ENCODE measurements at places on chromosomes 5 and 9.

DNA sequence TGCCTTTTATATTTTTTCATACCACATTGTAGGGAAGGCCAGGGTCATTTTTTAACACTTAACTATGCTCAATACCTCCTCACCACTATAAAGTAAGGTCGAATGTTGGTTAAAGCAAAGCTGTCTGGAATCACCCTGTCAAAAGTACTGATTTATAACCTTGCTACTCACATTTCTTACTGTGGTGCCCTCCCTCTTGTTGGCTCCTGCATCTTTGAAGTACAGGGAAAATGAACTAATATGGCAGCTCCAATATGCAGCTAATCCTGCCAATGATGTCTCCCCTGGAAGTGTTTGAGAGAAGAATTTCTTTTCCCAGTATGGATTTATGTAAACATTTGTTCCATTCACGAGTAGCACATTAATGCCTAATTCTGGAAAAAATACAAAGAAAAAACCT, 108.4 kb upstream of the RPS23 start:
- no peak for DNase-seq

GRCh38 chr9:91541734-91542133, 118.1 kb upstream of the NFIL3 start:
- no peak for DNase-seq

DNA sequence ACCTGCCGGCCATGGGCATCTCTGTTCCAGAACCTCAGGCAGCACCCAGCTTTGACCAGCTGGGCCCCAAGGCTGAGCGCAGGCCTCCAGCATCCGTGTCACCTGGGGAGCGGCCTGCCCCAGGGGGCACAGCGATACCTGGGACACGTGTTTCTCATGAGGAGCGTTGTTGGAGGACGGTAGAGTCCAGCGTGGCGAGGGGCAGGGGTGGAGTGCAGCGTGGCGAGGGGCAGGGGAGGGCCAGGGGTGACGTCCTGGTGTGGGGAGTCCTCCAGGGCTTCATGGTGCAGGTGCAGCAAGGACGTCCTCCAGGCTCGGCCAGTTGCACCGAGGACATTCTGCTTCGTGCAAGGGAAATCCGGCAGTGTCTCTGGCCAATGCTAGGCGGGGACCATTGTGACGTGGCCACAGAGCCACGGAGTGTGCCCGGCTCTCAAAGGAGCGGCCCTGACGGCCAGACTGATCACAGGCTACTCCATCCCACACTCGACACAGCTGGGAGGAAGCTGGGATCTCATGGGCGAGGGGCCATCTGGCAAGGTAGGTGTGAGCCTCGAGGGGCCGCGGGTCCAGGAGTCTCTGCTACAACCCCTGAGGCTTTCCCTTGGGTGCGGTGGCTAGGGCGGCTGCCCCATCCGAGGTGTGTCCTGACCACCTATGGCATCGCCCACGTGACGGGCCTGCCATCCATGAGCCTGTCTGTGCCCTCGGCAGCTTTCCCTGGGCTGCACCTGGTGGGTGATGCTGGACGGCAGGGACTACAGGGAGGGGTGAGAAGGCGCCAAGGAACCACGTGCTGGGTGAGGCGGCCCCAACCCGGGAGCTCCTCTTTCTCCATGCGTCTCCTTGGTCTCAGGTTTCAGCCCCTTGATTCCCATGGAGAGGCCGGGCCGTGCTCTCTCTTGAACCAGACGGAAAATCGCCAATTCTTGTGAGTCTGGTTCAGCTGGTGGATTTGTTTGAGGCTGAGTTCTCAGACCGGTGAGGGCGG, 33.8 kb downstream of the SLC9A3 start:
- no peak for DNase-seq

DNA sequence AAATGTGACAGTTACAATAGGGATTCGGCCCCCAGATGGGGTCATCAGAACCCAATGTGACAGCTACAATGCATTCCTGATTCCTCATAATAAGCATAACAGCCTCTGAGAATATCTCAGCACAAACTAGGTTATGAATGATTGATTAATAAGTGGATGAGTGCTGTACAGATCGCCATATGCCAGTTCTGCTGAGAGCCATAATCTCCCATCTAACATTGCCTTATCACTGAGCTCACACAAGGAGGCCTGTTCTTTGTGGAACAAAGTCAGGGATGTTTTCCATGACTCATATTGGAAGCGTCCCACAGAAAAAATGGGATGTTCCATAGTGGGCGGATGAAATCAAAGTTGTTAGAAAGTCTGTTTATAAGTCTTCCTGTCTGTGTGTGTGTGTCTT, 89.6 kb downstream of the KIF4B start:
- no peak for DNase-seq

DNA sequence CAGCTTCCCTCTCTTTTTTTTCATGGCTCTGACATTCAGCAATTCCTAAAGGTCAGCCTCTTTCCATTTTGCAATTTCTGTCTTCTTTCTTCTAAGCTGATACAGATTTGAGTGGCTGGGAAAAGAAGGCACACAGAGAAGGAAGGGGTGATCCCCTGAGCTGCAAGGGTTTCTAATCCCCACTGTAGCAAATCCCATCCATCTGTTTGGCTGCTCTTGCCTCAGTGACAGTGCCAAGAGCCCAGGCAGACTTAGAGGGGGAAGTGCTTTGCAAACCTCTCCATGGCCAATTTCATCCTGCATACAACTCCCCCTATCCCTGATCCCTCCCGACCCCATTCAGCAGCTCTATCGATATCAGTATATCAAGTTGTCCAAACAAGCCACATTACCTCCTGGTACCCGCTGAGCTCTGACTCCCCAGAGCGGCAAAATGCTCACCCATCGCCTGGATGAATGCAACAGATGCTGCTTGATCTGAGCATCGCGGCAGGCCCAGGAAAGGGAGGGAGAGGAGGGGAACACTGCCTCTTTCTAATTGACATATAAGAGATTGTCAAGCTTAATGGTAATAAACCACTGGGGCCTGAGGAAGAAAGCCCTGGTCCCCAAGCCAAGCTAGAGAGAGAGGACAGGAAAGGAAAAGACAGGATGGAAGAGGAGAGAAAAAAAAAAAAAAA, 268.9 kb downstream of the ASTN2 start:
- no peak for DNase-seq

DNA sequence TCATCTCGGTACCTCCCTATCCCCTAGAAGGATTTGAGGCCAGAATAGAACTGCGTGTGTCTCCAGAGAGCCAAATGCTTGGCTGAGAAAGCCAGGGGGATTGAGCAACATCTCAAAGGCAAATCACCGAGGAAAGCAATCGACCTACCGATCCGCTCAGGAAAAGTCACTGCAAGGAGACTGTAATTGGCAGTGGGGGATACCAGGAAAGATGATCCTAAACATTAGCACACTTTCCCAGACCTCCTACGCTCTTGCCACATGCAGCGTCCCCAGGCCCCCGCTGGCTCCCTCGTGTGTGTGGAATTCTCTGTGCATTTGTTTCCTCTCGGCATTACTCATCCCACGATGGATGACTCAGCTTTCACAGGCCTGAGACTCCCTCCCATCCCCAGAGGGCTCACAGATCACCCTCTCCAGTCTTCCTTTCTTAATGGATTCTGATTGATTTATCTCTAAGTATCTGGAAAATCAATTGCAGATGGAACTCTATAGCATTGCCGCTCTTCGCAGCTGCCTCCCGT, 82.2 kb upstream of the ICE1 start:
- no peak for DNase-seq

- DNase-seq: no peak
These were observed 263.4 kb upstream of the SLC30A5 start for GRCh38 chr5:68830377-68830898.

GRCh38 chr9:26742828-26743476, 149.7 kb downstream of the CAAP1 start:
- no peak for DNase-seq

- DNase-seq: no peak
These were observed 226.3 kb downstream of the SMARCA2 start for GRCh38 chr9:2241461-2241835.

GRCh38 chr5:148623741-148624140, 30.6 kb downstream of the HTR4 start:
- DNase-seq: no peak

DNA sequence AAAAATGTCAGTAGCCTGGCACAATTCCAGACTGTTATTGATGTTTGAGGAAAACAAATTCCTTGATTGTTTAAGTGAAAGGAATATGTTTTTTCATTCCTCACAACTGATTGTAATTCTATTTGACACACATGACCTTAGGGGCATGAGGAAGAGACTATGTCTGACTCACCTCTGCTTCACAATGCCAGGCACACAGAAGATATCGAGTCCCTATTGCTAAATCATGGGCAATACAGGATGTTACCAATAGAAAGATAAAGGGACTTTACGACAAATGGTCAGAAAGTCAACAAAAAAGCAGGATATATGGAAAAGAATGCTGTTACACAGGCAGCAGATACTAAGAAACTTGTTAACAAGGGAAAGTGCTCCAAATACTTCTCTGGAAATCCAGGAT, 1903.5 kb downstream of the EFNA5 start:
- DNase-seq: no peak

DNA sequence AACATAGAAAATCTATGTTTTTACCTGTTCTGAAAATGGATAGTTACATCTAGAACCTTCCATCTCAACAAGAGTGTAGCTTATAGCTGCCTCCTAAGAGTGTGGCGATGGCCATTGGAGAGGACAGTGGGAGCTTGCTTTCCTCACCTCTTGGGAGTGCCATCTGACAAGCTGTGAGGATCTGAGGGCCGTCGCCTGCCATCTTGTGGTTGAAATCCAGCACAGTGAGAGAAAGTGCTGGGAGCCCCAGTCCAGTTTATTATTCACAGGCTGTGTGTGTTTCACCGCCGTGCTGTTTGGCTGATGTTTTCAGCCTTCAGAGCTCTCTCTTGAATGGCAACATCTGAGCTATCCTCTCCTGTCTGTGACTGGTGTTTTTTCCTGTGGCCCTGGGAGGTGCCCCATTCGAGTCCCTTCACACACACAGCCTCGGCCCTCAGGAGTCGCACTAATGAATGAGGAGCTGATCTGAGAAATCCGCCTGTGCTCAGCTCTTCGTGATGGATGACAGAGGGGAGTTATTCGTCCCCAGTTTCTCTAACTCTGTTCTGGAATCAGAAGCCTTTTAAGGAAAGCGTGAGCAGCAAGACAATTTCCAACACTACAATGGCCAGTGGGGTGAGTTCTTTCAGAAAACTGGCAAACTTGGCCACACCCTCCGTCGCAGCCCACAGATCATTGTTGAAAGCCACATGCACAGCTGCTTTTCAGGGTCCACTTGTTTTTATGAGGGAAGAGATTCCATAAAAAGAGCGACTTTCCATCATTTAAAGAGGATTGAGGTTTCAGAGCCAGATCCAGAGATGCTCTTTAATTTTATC, 170.3 kb downstream of the PDZD2 start:
- DNase-seq: no peak

DNA sequence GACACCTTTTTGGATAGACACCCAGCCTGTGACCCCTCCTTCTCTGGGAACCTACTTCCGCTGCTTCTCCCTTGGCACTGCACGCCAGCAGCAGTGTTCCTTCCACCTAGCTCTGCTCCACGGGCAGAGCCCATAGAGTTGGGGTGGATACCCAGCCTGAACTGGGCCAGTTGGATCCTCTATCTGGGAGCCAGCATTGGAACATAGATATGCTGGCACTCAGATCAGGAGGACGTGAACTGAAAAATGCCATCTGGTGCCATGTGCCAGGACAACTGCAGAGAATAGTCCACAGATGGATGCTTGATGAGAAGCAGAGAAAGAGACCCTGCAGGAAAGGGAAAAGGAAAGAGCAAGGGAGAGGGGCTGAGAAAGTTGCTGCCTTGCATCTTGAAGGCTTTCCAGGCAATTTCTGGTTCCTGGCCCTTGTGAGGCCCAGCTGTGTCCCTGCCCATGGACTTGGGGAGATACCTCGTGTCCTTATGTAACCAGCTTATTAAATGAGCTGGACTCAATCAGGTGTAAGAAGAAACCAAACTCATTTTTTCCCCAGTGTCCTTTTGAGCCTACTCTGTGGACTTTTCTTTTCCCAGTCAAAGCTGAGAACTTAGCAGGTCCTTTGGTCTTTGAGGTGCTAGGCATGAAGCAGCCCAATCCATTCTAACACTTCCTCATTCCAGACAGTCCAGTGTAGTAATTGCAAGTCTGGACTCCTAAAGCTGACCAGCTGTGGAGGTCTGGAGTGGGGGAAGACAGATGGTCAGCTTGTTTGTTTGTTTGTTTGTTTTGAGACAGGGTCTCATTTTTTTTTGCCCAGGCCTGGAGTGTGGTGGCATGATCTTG, 39.1 kb downstream of the ANGPTL2 start:
- no peak for DNase-seq

- no peak for DNase-seq
These were observed 332.9 kb downstream of the CWC27 start for GRCh38 chr5:65101632-65102100.

DNA sequence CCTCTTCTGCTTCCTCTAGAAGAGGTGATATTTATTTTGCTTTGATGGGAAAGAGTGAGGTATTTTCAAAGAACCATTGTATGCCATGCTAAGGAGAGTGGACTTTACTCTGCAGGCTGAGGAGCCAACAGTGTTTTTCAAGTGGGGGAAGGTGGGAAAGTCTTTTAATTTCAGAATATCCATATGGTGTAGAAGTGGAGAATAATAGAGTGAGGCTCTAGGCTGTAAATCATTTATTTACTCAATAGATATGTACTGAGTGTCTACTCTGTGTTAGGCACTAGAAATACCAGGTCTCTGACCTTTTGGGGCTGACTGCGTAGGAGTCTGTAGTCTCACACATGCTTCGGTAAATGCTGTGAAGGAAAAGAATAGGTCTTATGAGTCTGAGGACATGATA, 30.7 kb upstream of the TENT2 start:
- no peak for DNase-seq

- DNase-seq: no peak
These were observed 14.5 kb upstream of the LPAR1 start for GRCh38 chr9:111052791-111053190.

GRCh38 chr9:107738789-107739188, 249.2 kb upstream of the KLF4 start:
- no peak for DNase-seq

GRCh38 chr5:149157330-149157729, 16.0 kb downstream of the ABLIM3 start:
- no peak for DNase-seq

DNA sequence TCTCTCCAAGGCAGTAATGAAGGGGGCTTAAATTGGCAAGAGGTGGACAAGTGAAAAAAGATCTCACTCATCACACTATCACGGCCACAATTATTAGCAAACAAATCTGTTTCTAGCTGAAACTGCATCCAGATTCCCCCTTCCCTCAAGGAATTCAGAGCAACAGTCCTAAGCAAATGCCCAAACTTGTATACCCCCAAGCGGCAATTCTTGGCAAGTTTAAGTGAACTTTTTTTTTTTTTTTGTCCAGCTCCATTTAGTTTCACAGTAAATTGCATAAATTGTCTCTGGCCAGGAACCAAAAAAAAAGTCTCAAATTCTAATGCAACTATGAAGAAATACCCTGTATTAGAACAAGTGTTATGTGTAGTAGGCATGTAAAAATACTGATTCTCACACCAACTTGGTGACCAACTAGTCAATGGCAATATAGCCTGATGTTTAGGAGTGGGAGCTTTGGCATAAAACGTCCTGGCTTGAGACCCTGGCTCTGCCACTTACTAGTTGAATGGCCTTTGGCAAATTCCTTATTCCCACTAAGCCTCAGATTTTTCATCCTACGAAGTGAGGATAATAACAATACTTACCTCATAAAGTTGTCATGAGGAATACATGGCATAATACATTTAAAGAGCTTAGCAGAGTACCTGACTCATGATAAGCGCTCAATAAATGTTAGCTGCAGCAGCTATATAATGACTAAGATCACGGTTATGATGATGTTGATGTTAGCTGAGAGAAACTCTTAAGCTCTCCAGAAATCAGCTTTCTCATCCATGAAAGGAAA, 193.2 kb downstream of the ADAMTSL1 start:
- DNase-seq: no peak
